ENCODE measurements at places on chromosomes 13 and 19. TPM values are rescaled to one million over a fixed set of nuclear protein-coding genes. Genes with fewer than 3 reads are reported as not detected.

The ZNF844 gene
- total RNA-seq: 13.2 TPM

The B3GNT3 gene
- not detected for total RNA-seq

The NKG7 gene
- not detected for total RNA-seq

The CLEC4G gene
- not detected for total RNA-seq

The PRR22 gene
- total RNA-seq: 0.22 TPM

The CGB5 gene
- not detected for total RNA-seq

The TMEM238 gene
- 0.33 TPM for total RNA-seq

The ASPDH gene
- not detected for total RNA-seq

The SIGLEC9 gene
- 0.44 TPM for total RNA-seq

All from uterine smooth muscle cell (primary cell).